ENCODE measurements at places on chromosomes 3 and 15.

DNA sequence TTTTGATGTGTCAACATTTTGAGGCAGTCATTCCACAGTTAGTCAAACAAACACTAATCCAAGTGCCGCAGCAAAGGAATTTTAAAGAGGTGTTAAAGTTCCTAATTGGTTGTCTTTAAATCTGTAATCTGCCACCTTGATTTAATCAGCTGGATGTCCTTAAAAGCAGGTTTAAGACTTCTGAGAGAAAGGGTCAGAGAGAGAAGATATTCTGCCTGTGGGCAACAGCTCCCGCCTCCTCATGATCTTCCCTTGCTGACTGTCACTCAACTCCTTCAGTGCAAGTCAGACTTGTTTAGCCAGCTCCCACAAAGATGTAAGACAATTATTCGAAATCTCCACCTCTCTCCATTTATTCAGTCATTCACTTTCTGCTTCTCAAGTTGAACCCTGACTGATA is 92.6 kb upstream of the MYRIP start:
- no peak for DNase-seq

- no peak for DNase-seq
Observed at GRCh38 chr3:149604125-149604875, 53.5 kb downstream of the WWTR1 start.

- peak; percentile 43 for DNase-seq
Observed at GRCh38 chr15:63970621-63971426, 75.5 kb downstream of the DAPK2 start.

DNA sequence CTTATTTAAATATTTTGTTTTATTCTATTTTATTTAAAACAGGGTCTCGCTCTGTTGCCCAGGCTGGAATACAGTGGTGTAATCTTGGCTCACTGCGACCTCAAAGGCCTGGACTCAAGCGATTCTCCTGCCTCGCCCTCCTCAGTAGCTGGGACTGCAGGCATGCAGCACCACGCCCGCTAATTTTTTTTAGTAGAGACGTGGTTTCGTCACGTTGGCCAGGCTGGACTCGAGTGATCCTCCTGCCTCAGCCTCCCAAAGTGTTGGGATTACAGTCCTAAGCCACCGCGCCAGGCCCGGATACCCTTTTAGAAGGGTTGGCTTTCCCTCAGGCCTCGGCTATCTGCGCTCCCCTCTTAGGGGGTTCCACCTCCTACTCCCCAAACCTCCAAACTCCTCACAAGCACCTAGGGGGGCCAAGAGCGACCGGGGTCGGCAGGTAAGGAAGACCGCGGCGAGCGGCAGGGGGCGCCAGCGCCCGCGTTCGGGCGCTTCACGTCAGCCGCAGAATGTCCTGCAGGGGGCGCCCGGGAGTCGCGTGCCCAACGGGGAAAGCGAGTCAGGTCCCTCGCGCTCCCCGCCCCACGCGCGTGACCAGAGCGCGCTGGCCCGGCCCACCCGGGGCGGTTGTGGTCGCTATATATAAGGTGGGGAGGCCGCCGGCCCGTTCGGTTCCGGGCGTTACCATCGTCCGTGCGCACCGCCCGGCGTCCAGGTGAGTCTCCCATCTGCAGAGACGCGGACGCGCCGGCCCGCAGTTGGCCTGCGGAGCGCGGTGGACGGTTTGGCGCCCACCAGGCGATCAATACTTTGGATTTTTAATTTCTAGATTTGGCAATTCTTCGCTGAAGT is 51.8 kb upstream of the GATM start:
- peak; percentile 95 for DNase-seq

DNA sequence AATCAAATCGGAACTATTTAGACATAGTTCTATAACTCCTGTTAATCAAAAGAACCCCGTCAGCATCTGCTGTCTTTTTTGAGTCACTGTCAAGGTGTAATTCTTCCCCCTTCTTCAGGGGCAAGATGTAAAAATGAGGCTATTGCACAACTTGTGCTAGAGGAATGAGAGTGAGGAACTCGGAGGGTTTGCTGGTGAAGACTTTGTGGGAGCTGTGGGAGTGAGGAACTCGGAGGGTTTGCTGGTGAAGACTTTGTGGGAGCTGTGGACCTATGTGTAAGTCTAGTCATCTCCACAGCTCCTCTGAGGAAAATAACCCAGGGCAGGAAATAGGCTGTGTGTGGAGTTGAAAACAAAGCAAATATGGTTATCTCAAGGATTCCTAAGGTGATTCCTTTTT is 2.5 kb upstream of the CERS3 start:
- peak; percentile 27 for DNase-seq

DNA sequence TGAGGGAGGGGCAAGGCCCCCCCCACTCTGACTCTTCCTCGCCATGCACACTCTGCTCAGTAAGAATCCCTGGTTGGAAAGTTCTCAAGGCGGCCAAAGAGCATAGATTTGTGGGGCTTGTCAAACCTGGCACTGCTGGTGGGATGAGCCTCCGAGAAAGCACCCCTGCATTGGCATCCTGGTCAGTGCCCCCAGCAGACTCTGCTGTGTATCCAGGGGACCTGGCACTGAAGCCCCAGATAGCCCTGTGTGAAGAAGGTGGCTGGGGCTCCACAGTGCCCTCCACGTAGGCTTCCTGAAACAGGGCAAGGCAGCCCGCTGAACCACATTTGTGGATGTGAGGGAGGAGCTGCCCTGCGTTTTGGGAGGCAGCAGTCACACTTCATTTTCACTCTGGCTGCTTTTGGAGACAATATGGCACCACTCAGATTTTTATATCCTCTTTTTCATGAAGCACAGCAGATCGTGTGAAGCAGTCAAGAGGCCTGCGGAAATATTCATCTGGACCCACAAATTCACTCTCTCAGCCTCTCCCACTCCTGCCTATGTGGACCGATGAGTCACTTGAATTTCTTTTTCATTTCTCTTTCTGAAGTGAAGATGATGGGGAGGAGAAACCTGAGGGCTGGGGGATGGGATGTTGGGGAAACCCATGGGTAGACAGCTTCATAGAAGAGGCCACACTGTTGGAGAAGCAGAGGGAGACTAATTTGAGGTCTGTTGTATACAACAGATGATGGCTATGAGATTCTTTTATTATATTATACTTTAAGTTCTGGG is 88.7 kb upstream of the BCL6 start:
- DNase-seq: no peak

DNA sequence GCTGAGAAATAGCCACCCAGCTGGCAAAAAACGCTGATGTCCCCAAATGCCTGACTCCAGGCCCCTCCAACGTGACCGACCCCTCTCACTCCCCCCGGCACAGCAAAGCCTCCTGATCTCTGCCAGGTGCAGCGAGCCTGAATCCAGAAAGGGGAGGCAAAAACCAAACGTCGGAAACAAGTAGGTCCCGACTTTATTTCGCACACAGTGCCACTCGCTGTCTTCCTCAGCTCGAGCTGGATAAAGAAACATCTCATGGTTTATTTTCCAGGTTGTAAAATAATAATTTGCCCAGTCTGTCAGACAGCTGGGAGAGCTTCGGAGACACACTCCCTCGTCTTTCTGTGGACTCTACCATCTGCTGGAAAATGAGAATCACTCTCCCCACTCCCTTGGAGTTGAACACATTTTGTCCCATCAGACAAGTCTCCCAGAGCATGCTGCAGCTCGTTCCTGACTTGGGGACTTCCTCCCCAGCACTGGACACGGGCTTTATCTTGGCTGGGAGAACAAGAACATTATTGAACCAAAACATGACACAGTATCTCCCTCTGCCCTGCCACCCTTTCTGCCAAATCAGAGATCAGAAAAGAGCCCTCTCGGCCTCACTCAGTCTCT is 142.8 kb downstream of the NUP210 start:
- no peak for DNase-seq

GRCh38 chr15:78898540-78898939 is 25.9 kb downstream of the MORF4L1 start:
- DNase-seq: no peak

- DNase-seq: no peak
Observed at GRCh38 chr15:83339396-83339795, 54.9 kb upstream of the BNC1 start.

GRCh38 chr3:149382101-149382467 is 4.6 kb upstream of the TM4SF1 start:
- no peak for DNase-seq

DNA sequence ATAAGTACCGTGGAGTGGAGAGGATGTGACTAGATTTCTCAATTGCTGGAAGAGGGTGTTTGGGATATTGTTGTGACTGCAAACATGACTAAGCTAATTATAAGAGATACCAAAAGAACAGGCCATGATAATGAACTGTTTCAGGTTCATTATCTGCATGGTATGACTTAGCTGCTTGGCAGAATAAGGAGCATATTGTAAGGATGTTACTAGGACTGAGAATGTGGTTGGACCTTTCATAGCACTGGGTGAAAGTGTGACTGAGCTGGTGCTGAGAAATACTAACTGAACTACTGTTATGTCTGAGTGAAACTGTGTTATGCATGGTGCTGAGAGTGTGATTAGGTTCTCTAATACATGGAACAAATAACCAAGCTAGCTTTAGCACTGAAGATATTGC is 11.0 kb downstream of the SCN10A start:
- DNase-seq: no peak

DNA sequence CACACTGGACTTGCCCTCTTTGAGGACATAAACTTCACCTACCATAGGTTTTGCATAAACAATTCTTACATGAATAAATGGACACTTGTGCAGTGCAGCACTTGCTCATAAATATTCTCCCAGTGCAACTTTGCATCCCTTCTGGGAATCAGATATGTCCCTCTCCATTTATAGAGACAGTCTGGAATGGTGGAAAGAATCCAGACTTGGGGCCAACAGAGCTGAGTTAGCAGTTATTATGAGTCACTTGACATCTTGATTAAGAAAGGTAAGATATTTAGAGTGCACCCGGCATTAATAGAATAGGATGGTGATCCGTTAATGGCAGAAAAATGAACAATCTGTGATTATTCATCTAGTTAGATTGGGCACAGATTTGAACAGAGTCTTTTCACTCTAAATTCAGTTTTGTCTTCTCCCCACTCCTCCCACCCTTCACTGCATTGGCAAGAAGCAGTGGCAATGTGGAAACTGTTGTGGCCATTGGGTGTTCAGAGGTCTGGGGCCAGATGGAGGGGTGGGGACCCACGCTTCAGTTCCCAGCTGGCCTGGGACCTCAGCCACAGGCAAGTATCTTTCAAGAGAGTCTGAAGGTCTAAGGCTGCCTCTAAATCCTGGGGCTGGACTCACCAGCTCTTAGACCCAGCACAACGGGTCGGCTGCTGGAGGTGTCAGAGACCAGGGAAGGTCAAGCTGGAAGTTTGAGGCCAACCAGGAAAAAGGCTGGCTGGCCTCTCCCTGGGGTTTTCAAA is 58.9 kb upstream of the KY start:
- DNase-seq: no peak

- no peak for DNase-seq
Observed at GRCh38 chr3:105958237-105959000, 89.6 kb upstream of the CBLB start.

GRCh38 chr3:129812589-129812988 is 80.9 kb downstream of the TMCC1 start:
- DNase-seq: no peak

DNA sequence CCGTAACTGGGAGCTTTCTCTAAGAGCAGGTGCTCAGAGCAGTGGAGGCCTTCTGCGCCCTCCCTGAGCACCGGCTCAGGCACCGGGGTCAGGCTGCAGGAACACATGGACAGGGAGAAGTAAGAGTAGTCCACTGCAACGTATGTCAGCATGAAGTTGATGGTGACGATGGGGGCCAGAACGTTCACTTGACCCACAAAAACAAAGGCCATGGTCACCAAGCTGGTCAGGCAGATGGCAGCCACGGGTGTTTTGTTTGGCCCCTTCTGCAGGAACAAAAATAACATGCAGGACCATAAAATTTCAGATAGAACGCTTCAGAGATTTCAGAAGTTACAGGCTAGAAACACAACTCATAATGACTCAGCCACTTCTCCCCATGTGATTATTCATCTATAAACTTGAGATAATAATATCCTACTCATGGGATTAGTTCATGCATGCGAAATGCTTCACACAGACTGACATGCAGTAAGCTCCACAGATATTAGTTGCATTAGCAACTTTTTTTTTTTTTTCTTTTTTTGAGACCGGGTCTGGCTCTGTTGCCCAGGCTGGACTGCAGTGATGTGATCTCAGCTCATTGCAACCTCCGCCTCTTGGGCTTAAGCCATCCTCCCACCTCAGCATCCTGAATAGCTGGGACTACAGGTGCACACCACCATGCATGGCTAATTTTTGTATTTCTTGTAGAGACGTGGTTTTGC is 52.2 kb upstream of the HEG1 start:
- peak; percentile 71 for DNase-seq

DNA sequence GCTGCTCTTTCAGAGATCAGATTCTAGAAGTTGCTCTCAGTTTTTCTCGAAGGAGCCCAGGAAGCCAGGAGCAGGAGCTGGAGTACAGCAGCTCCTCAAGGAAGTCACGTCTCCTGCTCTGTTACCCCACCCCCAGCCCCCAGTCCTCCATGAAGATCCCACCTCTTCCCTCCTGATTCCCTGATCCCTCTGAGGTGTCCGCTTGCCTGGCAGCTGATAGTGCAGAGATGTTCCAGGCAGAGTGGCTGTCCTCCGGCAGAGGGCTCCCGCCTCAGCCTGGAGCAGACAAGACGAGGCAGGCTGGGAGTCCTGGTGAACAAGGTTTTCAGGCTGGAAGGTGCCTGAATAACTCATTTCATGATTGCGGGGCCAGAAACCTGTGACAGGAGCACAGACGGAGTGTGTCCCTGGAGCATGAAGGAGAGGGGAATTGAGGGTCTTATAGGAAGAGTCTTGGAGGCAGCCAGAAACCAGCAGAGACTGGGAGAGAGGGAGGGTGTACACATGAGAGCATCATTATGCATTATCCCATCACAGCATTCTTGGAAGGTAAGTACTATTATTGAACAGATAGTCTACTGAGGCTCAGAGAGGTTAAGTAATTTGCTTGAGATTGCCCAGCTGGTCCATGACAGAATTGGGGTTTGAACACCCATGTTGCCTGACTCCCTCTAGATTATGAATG is 1.2 kb downstream of the HRH1 start:
- peak; percentile 40 for DNase-seq

GRCh38 chr15:42048080-42048820 is 27.4 kb upstream of the PLA2G4E start:
- DNase-seq: no peak

GRCh38 chr3:14144423-14145075 is 19.7 kb downstream of the TMEM43 start:
- DNase-seq: peak; percentile 97

GRCh38 chr3:156918746-156919145 is 92.6 kb downstream of the LEKR1 start:
- no peak for DNase-seq

- DNase-seq: no peak
Observed at GRCh38 chr3:7333125-7333524, 472.2 kb downstream of the GRM7 start.

- no peak for DNase-seq
Observed at GRCh38 chr3:43236008-43236407, 50.3 kb upstream of the SNRK start.

DNA sequence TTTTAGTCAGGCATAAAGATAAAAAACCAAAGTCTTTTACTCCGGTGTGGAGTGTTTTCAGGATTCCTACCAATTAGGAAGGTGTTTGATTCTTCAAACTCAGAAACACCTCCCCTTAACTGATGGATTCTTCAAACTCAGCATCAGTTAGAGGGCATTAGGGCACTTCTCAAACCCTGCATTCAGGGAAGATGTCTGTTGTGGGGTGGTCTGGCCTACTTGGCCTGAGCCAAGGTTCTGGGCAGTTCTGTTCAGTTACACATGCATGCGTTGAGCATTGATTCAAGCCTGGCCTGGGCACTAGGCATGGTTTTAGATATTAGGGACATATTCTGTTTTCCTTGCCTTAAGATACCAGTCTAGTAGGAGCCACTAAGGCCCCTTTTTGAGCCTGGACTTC is 1.0 kb downstream of the HGD start:
- DNase-seq: no peak
